ENCODE measurements at places on chromosomes 2 and 18.

DNA sequence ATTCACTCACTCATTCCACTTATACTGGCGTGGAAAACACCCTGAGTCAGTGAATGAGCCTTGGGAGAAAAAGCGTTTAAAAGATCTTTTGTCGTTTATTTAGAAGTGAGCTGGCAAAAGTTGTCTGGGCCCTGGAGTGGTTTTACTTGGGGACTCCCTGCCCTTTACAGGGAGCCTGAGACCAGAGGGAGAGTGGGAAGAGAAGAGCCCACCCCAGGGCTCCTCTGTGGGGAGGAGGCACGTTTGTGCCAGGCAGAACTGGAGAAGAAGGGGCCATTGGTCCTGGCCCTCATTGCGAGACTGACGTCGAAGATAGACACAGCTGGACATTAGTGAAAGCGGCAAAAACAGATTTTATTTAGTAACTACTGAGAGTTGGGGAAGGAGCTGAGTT is 25.7 kb downstream of the DCDC2C start:
- DNase-seq, result no peak

GRCh38 chr2:207473049-207473930 is 56.5 kb upstream of the CREB1 start:
- peak; percentile 34 for DNase-seq

GRCh38 chr2:131094463-131095281 is 1.4 kb upstream of the FAM168B start:
- no peak for DNase-seq

DNA sequence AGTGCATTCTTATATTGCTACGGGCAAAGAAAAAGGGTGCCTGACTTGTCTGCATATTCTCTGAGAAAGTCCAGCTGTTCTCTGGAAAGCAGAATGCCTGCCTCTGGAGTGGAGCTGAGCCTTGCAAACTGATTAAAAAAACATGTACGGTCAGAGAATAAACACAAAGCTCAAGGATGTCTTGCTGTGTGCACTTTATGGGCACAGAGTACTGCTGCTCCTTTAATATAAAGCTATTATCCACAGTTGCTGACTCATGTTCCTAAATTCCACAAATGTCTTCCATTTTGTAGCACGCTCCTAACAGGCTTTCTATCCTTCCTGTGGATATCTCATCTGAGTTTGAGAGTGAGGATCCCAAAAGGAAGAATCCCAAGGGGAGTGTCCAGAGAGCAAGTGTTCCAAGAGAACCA is 229.0 kb downstream of the MREG start:
- DNase-seq, result no peak
